ENCODE measurements at places on chromosomes 7 and 10.

DNA sequence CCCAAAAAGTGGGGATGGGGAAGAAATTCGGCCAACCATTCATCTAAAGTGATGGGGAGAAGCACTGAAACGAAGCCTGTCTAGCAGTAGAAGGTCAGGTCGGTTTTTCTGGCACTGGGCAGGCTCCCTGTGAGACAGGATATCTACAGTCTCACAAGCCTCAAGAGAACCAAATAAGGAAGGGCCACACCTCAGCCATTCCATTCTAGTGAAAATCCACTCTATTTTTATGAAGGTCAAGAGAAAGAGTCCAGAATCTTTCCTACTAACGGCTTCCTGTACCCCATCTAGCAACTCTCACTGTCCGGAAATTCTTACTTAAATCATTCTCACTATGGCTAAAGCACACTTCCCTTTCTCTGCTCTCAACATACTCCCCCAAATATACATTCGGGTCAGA lies 267.1 kb downstream of the PRPF18 start:
- DNase-seq = no peak

DNA sequence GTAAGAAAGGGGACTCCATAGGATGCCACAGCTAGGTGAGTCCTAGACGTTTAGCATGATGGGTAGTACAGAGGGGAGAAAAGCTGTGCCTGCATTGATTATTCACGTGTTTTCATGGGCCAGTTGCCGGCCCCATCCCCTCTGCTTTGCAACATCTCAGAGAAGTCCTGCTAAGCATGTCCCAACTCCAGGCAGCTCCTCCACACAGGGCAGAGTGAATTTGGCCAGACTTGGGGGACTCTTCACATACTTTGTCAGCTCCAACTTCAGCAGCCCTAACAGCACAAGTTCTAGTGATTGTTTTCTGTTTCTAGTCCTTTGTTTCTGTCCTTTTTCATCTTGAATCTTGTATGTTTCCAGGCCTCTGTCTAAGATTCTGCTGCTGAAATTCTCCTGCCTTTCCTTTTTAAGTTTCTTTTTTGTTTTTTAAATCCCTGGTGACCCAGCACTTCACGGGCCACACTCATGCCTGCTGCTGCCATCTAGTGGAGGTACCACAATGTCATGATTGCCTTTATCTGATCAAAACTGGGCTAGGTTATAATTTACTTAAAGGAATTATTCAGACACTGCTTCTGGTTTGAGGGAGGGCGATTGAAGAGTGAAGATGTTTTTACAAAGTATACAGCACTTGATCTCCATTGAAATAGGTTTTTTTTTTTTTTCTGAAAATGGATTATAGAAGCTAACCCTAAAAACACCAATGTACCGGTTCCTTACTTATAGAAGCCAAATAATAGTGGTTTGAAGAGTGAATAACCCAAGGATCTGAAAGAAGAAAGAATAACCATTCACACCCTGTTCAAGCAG lies 276.9 kb downstream of the CSTF2T start:
- no peak for DNase-seq

GRCh38 chr7:73519867-73520672 lies 2.0 kb downstream of the BAZ1B start:
- no peak for DNase-seq

DNA sequence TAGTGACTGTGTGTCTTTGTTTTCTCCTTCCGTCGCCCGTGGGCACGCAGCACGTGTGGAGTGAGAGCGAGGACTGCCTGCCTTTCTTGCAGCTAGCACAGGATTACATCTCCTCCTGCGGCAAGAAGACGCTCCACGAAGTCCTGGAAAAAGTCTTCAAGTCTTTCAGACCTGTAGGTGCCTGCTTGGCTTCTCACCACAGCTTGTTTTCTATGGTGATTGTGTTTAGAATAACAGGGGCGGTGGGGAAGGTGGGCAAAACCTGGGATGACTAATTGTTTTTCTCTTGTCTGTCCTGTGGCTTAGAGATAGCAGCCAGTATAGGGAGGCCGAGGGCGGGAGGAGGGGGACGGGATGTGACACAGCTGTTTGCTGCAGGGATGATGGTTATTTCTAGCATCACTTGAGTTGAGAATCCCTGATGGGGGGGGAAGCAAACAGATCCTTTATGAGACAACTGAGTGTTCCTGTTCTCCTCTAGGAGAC lies 11.4 kb downstream of the MTURN start:
- DNase-seq = peak; percentile 59

- DNase-seq = no peak
Measured at GRCh38 chr7:23067271-23067670, 38.3 kb upstream of the KLHL7 start.
